Activated gamma-delta T cell (primary cell): ENCODE measurements at places on chromosomes 7 and 10.

GRCh38 chr10:36341471-36341870 is 699.4 kb upstream of the FZD8 start:
- DNase-seq, result no peak

GRCh38 chr7:42930889-42931288 is 1.1 kb downstream of the PSMA2 start:
- no peak for DNase-seq

- DNase-seq, result no peak
Measured at GRCh38 chr7:37912756-37913155, 3.9 kb downstream of the SFRP4 start.

GRCh38 chr7:137893143-137893742 is 46.5 kb upstream of the DGKI start:
- no peak for DNase-seq

- DNase-seq, result no peak
Measured at GRCh38 chr7:104127204-104127603, 80.6 kb downstream of the ORC5 start.

DNA sequence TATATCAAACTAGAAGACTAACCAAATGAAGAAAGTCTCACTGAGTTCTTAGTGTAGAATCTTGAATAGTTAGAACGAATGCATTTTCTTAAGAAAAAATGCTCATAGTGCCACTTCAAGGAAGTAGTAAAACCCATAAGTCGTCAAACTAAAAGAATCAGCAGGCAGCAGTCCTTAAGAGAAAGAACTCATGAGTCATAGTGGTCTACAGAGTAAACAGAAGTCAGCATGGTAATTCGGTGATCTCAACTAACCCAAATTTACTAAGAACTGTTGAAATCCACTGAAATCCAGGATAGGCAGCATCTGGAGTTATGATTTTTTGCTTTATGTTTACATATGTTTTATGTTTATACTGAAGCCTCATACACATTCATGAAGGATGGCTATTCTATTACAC is 256.2 kb downstream of the LHFPL3 start:
- no peak for DNase-seq

DNA sequence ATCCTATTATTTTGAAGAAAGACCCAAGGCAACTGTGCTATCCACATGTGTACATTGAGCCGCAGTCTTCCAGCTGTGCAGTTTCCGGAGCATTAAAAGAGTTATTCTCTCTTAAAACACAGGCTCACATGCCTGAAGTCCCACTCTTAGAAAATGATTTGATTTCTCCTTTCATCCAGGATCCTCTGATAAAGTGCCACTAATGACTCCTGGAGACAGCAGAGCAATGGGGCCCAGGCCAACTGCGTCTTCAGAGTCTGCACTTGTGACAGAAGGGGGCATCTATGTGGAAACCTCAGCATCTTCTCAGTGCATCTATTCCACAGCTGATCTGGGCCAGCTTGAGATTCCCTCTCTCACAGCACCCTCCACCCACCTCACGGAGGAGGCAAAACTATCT is 482.1 kb upstream of the AKR1E2 start:
- no peak for DNase-seq

- DNase-seq, result no peak
Measured at GRCh38 chr10:27068217-27068891, 31.9 kb downstream of the ANKRD26 start.

- no peak for DNase-seq
Measured at GRCh38 chr10:75079436-75080083, 31.9 kb upstream of the SAMD8 start.

GRCh38 chr10:30581779-30582380 is 47.7 kb downstream of the LYZL2 start:
- DNase-seq, result no peak

DNA sequence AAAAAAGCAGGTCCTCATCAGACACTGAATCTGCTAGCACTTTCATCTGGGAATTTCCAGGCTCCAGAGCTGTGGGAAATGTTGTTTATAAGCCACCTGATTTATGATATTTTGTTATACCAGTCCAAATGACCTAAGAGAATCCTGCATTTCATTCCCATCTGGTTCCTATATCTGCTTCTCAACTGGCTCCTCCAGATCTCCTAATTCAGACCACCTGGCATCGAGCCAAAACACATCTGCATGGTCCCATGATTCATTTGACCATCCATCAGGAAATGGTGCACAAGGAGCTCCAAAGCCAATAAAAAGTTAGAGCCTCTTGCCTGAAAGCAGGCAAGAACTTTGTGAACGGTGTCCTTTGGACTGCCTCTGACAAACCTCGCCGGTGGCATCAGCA is 108.9 kb downstream of the IPMK start:
- no peak for DNase-seq

GRCh38 chr7:38448584-38449234 is 175.3 kb upstream of the TARP start:
- DNase-seq, result no peak

DNA sequence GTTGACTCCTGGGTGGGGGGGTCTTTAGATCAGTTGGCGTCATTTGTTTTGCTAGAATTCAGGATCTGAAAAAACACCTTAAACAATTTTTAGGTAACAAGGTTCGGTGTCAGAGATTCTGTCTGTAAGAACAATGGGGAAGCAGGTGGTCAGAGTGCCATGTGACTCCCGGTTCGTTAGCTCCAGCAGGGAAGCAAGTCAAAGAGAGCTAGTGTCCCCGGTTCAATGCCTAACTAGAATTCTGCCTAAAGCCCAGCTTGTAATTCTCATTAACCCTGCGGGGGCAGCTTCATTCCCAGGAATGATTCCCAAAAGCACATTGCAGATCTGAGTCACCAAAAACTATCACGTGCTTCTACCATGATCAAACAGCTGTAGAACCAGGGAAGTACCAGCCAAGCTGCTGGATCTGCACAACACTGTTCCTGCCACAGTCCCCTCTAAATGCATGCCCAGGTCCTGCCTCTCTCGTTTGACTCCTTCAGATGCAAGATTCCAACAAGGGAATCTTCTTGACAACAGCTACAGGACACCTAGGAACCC is 664.3 kb upstream of the CELF2 start:
- DNase-seq, result no peak

- no peak for DNase-seq
Measured at GRCh38 chr10:80492848-80493521, 38.9 kb downstream of the TSPAN14 start.

GRCh38 chr7:13312307-13312706 is 624.9 kb downstream of the ARL4A start:
- no peak for DNase-seq

DNA sequence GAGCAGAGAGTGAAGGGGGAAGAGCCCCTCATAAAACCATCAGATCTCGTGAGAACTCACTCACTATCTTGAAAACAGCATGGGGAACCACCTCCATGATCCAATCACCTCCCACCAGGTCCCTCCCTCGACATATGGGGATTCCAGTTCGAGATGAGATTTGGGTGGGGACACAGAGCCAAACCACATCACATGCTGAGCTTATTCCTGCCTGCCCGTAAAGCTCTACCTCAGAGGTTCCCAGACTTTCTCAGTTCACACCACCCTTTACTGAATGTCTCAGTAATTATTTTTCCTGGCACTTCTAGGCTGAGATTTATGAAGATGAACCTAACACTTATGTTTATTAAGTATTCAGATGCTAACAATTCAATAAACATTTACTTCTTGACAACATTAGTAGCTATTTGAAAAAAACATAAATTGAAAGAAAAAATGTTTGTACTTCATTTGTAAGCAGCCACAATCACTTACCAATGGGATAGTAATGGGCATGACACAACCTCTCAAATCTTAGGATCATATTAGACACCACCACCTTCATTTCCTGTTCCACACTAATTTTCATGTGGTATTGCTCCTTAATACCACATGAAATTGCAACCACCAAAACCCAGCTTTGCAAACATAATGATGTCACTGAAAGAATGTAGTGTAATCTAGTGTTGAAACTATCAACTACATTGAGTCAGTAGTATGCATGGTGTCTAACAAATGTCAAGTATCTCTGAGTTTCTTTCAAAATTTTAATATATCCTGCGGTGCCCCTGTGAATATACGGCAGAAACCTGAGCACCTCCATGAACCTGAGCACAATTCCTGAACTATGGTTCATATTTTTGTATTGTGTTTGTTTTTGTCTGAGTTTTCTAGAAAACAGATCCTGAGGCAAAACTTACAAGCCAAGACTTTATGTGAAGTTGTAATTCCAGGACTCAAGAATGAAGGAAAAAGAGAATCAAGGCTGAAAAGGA is 4.5 kb upstream of the DGKI start:
- no peak for DNase-seq

GRCh38 chr7:147670759-147671158 is 919.8 kb upstream of the C7orf33 start:
- no peak for DNase-seq

- no peak for DNase-seq
Measured at GRCh38 chr10:43190775-43191174, 52.5 kb downstream of the CSGALNACT2 start.

- no peak for DNase-seq
Measured at GRCh38 chr10:76811430-76811829, 826.2 kb downstream of the KCNMA1 start.

DNA sequence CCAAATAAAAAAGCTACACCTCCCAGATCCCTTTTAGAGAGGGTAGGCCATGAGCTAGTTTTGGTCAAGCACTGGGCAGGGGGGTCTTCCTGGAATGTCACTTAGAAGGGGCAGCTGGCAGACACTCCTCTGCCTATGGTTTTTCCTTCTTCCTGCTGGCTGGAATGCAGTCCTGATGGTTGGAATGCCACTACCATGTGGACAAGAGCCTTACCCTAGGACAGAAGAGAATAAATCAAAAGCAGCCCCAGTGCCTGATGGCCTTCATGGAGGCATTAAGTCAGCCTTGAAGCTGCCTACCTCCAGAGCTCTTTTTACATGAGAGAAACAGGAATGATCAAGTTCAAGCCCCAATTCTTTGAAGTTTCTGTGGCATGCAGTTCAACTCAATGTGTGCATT is 43.5 kb upstream of the SORBS1 start:
- DNase-seq, result no peak

GRCh38 chr7:39535064-39535463 is 31.1 kb upstream of the YAE1 start:
- no peak for DNase-seq

DNA sequence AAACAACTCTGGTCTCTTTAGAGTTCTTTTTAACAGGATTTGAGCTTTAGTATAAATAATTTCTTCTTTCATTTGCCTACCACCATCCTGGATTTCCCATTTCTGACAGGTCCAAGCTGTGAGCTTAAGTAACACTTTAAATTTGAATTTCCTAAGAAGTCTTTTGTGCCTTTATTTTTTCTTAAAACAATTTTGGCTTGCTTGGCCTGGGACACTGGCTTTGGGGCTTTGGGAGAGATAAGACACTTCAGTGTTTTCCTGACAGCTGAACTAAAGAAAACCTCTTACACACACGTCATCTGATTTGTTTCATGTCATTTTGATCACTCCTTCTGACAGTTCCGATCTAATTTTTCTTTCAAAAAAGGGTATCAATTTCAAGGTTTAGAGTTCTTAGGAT is 121.3 kb upstream of the BMPER start:
- DNase-seq, result no peak

DNA sequence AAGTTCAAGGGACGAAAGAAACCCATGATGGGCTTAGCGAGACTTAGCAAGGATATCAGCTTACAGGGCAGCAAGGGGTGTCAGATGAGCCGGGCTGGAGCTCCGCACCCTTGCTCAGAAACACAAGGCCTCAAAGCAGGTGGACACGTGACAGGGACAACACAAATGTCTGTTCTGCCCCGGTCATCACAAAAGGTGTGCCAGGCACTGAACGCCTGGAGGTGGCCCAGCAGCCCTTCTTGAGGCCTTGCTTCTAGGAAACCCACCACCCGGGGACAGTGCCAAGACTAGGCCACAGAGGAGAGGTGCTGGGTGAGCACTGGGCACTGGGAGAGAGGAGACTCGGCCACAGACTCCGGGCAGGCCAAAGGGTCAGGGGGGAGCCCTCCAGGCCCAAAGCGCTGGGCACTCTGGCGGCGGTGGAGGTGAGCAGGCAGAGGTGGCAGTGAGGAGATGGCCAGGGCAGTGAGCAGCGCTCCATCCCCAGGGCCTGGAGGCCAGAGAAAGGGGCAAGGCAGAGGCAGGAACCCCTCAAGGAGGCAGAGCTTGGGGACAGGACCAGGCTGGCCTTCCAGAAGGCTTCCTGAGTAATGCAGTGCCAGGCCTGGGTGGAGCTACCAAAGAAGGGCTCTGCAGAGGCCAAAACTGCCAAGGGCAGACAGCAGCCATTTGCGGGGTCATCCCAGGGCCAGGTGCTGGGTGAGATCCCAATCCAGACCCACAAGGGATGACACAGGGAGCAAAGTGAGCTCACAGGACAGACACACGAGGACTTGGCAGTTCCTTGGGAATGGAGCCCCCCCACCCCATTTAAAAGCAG is 22.7 kb downstream of the EBF3 start:
- DNase-seq, result no peak

- no peak for DNase-seq
Measured at GRCh38 chr7:48350515-48350914, 179.3 kb downstream of the ABCA13 start.

- no peak for DNase-seq
Measured at GRCh38 chr7:130879191-130879590, 145.2 kb upstream of the KLF14 start.

- DNase-seq, result no peak
Measured at GRCh38 chr10:122072491-122072890, 83.5 kb downstream of the TACC2 start.

DNA sequence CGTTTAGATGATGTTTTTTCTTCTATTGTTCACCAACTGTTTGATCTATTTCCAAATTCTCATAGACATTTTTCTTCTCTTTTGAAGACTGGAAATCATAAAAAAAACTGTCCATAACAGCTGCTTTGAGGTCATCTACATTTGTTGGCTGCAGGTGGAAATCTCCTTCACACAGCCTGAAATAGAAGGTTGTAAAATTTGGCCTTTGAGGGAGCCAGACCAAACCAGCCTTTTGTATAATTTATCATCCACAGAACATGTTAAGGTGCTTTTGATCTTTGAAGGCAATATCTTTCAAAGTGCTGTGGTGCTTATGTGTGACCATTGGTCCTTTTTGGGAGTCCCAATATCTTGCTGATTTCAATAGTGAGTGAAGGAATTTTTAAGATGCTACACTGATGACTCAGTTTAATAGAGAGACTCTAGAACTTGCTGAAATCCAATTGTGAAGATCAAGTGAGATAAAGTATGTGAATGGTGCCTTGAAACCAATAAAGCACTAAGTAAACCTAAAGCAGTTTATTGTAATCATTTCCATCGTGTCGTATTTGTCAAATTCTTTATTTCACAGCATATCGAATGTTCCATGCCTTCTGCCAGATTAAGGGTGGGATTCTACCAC is 5.4 kb downstream of the FERD3L start:
- no peak for DNase-seq

GRCh38 chr7:121697731-121698316 is 175.1 kb upstream of the PTPRZ1 start:
- no peak for DNase-seq
